Endothelial cell of umbilical vein (primary cell): ENCODE measurements at places on chromosomes 6 and 20. TPM values are rescaled to one million over a fixed set of nuclear protein-coding genes. Genes with fewer than 3 reads are reported as not detected.

Gene PMEPA1
- total RNA-seq: 31.6 and 47.1 TPM in 2 replicates

Gene PTK6
- total RNA-seq: 0.18 TPM in 1 of 2 replicates, not detected in the other

Gene MYLK4
- 0.32 and 0.62 TPM in 2 replicates for total RNA-seq

Gene SLC16A10
- total RNA-seq: not detected in 2 replicates

Gene PTCRA
- total RNA-seq: not detected in 2 replicates
